ENCODE measurements at places on chromosomes 2 and 18.

DNA sequence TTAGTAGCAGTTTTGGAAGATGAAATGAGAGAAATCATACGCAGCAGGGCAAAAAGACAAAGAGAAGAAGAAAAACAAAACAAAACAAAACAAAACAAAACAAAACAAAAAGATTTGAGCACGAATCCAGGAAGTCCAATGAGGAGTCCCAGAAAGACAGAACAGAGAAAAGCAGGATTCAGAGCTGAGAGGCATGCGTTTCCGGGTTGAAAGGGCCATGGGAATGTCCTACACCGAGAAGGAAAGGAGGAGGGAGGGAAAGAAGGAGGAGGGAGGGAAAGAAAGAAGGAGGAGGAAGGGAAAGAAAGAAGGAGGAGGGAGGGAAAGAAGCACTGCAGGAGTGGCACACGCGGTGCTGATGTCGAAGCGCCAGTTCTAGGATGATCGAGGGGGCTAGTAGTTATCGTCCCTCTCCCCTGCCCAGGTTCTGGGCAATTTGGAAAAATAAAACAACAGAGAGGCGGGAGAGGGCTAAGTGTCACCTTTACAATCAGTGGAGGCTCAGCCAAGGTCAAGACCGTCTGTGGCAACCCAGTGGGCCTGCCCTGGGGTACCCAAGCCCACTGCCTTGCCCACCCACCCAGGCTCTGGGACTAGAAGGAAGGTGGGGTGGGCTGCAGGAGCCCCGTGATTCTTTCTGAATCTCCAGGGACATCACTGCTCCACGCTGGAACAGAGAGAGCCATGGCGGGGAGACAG is 68.4 kb downstream of the TWIST2 start:
- DNase-seq: no peak

DNA sequence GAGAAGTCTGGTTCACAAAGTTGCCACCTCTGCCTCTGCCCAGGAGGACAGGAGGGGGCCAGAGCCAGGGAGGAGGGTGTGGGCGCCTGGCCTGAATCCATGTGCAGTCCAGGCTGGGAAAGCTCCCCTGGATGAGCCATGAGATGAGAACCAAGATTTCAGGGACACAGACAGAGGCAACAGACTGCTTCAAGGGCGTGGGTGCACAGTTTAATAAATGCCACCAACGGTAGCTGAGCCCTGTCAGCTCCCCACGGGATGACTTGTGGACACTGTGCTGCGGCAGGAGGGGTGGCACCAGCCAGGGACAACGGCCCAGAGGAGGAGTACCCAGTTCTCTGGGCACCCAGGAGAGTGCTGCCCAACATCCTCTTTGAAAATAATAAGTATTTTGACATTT is 15.2 kb downstream of the CAPG start:
- no peak for DNase-seq

DNA sequence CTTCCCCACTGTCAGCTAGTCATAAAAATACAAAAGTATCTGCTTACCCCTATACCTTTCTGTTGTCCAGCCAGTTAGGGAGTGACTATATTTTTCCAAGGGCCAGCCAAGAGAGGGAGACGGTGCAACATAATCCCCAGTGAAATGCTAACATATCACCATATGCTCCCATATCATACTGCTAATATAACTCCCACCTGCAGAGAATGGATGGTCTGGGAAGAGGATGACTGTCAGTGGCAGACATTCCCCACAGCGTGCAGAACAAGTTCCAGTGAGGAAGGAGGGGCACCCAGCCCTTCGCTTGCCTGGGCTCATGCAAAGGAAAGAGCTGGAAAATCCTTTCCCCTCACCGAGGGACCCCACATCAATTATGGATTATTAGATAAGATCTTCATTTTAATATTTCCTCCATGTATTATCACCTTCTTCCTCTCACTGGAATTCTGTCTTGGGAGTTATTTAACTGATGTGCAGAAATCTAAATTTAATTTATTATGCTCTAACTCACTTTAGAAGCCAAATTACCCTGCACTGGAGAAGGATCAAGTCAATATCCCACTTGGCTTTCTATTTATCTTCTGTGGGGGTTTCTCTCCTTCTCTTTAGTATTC is 135.6 kb downstream of the GALNT14 start:
- DNase-seq: no peak

GRCh38 chr2:5089409-5089808 is 602.8 kb upstream of the SOX11 start:
- DNase-seq: no peak

DNA sequence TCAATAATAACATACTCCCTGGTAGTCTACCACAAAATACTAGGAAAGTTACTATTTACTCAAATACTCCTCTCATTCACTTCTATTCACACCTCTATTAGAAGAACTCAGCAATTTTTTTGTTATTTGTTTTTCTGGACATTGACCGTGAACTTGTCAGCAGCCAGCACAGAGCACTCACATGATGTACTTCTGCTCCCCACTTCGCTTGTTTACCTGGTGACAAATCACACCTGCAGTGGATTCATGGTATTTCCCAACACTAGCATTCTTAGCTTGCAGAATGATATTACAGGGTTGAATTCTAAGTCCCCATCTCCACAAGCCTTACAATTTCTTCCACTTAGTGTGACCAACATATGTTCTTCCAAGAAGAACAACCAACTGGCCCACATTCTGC is 238.2 kb downstream of the SATB2 start:
- no peak for DNase-seq

GRCh38 chr2:75609937-75610508 is 36.6 kb upstream of the MRPL19 start:
- DNase-seq: no peak

- DNase-seq: no peak
These were observed 324.6 kb downstream of the CCDC178 start for GRCh38 chr18:33115917-33116316.

DNA sequence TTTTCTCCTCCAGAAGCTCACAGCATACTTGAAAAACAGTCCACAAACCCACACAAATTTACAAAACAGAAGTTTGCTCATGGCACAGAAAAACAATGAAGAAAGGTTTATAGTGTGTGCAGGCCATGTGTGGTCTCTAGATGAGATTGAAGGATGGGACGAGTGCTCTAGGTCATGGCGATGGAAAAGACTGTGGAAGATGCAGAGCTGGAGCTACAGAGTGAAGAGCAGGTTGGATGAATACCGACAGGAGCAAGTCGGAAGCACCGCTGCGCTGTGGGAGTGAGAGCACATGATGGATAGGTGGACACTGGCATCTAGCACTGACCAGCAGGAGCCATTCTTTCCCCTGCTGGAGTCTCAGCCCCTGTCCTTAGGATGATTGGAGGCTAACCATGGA is 534.7 kb upstream of the RAB6C start:
- DNase-seq: no peak

DNA sequence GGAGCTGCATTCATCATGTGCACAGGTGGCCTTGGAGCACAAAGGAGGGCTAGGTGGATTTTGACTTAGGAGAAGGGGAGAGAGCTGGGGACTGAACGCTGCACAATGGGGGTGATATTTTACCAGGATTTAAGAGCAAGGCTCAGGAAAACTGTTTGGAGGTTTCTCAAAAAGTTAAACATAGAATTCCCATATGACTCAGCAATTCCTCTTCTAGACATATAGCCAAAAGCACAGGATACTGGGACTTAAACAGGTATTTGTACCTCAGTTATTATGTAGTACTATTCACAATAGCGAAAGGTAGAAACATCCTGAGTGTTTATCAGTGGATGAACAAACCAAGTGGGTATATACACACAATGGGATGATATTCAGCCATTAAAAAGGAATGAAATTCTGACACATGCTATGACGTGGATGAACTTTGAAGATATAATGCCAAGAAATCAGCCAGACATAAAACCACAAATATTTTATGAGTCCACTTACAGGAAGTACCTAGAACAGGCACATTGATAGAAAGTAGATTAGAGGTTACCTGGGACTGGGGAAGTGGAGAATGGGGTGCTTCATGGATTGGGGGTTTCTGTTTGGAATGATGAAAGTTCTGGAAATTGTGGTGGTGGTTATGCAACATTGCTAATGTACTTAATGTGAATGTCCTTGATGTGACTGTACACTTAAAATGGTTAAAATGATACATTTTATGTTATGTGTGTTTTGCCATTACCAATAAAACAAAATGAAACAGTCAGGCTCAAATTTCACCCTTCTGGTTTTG is 216.9 kb downstream of the HAUS1 start:
- DNase-seq: no peak

DNA sequence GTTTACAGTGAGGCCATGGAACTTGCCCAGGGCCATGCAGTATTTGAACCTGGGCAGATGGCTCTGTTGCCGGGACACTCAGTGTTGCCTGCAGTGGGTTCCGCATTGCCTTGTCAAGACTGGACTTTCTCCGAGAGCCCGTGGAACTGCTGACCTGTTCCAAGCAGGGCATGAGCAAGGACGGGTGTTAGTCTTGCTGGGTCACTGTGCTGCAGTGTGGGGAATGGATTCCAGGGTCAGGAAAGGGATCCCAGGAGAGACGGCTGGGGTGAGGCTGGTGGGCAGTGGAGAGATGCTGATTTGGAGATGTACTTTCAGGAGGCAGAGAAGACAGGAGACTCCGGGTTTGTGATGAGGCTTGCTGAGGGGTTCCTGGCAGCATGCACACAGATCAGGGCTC is 348.7 kb upstream of the HS6ST1 start:
- DNase-seq: no peak

- DNase-seq: no peak
These were observed 48.3 kb downstream of the RFTN2 start for GRCh38 chr2:197626965-197627625.

DNA sequence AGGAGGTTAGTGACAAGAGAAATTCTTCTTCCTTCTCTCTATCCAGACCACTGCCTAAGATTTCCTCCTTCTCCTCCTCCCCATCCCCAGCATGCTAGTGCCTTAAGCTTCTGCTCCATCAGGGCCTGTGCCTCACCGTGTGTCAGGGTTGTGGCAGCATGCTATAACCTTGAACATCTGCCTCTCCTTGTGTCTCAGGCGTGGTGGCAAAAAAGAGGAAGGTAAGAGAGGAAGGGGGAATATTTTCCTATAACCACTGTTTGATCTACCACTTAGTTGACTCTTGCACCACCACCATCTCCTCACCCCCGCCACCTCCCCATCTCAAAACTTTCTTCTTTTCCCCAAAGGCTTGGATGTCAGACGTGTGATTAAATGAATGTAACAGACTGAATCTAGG is 38.3 kb upstream of the PEX13 start:
- no peak for DNase-seq

- no peak for DNase-seq
These were observed 228.3 kb downstream of the RNF152 start for GRCh38 chr18:61664419-61665084.

GRCh38 chr18:35703043-35703688 is 121.6 kb downstream of the GALNT1 start:
- DNase-seq: no peak

All from GM18507 (cell line).